ENCODE measurements at places on chromosomes 11 and 22.
A peak's percentile ranks its signal among the peaks of the same experiment; 100 is the strongest.

- DNase-seq = no peak
Observed at GRCh38 chr11:63023222-63023814, 7.7 kb upstream of the SLC22A8 start.

- DNase-seq = peak; percentile 64
Observed at GRCh38 chr11:87463486-87464102, 425.9 kb downstream of the TMEM135 start.

DNA sequence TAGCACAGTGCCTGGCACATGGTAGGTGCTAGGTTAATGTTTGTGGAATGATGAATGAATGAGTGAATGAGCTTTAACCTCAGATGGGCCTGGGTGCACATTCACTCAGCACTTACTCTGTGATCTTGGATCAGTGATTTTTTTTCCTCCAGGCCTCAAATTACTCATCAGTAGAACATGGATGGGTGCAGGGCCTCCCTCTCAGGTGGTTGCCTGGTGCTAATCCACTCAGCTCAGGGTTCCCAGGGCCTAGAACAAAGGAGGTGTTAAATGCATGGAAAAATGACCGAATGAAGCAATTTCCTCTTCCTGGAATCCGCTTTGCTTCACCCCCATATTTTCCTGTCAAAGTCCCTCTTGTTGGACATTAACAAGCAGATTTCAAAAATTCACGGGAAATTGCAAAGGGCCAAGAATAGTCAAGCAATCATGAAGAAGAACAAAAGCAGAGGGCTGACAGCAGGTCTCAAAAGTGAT, 93.5 kb downstream of the MYEOV start:
- DNase-seq = no peak

GRCh38 chr11:78138291-78138690, 1.1 kb downstream of the ALG8 start:
- DNase-seq = no peak

GRCh38 chr22:37187891-37188761, at the start of gene C1QTNF6:
Gene C1QTNF6 (minus strand): TSS chr22:37188247. CDS start chr22:37188213, 34 bp downstream.
- peak; percentile 72 for DNase-seq

- no peak for DNase-seq
Observed at GRCh38 chr22:40818192-40818746, 877 bp downstream of the SLC25A17 start.

GRCh38 chr11:112540261-112540660, 279.6 kb upstream of the PLET1 start:
- DNase-seq = no peak

- DNase-seq = no peak
Observed at GRCh38 chr11:96284401-96284800, 58.6 kb downstream of the MAML2 start.

- no peak for DNase-seq
Observed at GRCh38 chr22:23216461-23217170, 36.3 kb downstream of the BCR start.

DNA sequence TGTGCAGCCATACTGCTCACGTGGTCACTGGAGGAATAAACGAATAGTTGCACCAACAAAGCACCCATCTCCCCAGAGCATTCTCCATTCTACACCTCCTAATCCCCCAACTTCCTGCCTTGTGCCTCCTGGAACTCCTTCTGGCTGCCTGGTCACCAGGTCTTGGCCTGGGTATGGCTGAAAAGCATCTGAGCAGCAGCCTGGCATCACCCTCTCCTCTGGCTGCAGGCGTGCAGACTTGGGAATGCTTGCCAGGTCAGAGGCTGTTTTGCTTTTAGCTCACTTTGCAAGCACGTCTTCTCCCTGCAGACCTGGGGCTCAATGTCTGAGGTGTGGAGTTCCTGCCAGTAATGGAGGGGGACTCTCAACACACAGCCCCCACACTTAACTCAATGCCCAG, 33.3 kb upstream of the KCNJ11 start:
- DNase-seq = no peak

GRCh38 chr11:46120346-46121300, 631 bp downstream of the PHF21A start:
- DNase-seq = peak; percentile 80

GRCh38 chr11:130396965-130397364, 31.4 kb downstream of the ADAMTS8 start:
- no peak for DNase-seq

DNA sequence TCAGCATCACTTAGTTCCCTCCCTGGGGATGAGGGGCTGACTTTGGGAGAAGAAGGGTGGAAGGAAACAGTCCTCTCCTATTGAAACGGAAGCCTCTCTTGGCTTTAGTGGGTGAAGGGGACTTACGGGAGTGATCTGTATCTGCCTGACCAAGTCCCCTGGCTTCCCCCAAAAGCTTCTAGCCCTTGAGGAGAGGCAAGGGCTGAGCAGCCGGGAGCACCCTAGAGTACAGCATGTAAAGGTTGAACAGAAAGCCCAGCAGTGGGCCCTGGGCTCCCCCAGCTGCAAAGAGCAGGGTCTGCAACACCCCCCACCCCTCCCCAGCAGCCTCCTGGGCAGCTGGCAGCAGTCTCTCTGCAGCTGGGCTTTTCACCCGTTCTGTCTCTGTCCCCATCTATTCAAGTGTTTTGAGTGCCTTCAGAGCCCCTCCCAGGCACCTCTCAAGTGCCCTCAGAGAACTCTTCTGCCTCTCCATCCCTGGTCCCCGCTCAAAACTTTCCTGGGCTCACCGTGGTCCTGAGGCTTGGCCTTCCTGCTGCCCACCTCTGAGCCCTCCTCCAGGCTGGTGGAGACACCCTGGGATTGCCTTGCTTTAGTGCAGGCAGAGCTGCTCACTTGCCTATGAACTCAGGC, 2.7 kb downstream of the CAPN5 start:
- DNase-seq = no peak

- DNase-seq = no peak
Observed at GRCh38 chr11:100752371-100753171, 65.5 kb downstream of the ARHGAP42 start.

DNA sequence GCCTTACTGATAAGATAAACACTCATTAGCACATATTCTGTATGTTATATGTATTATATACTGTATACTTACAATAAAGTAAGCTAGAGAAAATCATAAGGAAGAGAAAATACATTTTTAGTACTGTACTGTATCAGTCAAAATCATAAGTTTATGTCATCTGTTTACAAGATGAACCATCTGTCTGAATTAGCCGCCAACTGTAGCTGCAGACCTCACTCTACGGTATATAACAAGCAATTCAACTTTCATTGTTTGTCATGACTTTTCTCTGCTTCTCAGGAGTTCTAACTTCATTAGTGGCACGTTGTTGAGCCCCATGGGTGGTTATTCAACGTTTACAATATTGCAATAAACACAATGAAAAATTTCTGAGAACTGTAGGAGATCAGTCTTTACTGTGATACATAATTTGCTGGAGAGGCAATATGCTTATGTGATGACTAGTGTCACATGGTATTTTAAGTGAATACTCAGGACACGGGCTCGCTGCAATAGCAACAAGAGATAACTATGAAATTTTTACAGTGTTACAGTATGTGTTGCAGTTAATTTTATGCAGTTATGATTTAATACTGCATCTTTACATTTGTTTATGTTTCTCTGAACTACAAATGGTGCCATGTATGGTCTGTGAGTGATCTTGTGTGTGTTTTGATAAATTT, 132.2 kb upstream of the CTSC start:
- no peak for DNase-seq

GRCh38 chr11:2760196-2760871, 60.5 kb upstream of the KCNQ1OT1 start:
- DNase-seq = no peak

GRCh38 chr11:48093323-48093722, 113.0 kb downstream of the PTPRJ start:
- no peak for DNase-seq

DNA sequence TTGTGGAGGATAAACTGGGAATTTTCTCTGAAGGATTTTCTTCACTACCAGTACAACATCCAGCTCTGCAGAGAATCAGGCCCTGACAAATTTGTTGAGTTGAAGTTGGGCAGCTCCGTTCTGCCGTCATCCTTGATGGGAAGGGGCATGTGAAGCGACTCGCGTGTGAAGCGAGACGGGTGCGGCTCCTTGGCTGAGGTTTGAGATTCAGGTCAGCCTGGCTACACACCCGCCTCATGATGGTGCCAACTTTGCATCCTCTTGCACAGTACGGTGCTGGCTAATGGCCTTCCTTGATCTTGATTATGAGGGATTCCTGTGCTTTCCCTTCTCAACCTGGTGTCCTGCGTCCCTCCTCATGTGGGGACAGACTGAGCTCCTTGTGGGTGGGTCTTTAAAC, 19.7 kb upstream of the CDC42EP2 start:
- no peak for DNase-seq

GRCh38 chr11:70226183-70226582, 23.1 kb downstream of the FADD start:
- DNase-seq = no peak

- DNase-seq = no peak
Observed at GRCh38 chr22:31995046-31995445, 48.0 kb upstream of the SLC5A1 start.
